GOT3 (cell line): ENCODE measurements at places on chromosomes 5 and 9.

- DNase-seq, result no peak
These were observed 4.6 kb upstream of the SUSD3 start for GRCh38 chr9:93053781-93054331.

DNA sequence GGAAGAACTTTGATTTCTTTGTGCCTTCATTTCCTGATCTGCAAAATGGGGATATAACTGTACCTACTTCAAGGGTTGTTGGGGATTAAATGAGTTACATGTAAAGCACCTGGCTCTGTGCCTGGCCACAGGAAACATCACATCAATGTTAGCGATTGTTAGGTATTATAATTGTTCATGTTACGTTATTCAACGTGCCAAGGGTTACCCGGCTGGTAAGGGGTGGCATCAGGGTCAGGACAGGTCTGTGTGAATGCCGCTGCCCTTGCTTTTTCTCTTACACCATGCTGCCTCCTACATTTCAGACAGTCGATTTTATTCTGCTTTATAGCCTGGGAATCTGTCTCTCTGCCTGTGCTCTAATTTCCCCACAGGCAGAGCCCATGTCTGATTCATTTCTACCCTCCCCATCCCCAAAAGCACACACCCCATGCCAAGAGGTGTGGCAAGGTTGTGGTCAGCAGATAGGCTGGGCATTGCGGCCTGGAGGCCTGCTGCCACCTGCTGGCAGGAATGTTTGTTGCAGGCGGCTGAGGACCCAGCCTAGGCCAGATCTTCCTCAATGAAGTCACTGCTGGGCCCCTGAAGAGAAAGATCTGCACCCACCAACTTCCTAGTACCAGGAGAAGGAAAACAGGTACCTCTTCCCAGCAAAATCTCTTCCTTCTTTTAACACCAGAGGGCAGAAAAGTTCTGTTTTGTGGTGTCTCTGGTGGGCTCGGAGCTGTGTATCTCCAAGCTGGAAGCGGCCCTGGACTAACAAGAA, 5.3 kb downstream of the ANKS6 start:
- DNase-seq, result peak; percentile 31

DNA sequence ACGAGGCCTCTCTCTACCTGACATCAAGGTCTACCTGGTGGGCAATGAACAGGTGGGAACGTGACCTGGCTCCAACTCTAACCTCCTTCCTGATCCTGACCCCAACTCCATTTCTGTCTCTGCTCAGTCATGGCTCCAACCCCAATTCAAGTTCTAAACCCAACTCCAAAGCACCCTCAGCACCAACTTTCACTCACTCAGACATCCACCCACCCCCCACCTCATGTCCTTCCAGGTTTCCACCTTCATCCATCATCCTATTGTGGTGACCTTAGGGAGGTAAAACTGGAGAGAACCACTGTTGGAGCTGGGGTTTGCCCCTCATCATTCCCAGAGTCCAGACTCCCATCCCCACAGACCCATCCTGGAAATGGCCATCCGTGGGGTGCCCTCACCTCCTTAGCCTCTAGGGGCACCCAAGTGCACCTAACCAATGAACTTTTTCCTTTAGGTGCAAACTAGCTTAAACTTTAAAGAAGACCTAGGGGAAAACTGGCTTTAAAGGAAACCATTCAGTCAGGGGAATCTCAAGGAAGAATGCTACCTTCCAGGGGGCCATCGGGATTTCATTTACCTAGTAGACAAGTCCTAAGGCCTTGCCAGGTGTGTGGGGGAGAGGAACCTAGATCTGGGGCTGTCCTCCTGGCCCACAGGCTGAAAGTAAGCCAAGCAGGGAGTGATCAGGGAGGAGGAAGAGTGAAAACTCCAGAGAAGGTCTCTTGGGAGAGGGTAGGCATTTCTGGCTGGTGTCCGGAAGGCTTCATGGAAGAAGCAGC, 11.3 kb downstream of the RGS14 start:
- no peak for DNase-seq

DNA sequence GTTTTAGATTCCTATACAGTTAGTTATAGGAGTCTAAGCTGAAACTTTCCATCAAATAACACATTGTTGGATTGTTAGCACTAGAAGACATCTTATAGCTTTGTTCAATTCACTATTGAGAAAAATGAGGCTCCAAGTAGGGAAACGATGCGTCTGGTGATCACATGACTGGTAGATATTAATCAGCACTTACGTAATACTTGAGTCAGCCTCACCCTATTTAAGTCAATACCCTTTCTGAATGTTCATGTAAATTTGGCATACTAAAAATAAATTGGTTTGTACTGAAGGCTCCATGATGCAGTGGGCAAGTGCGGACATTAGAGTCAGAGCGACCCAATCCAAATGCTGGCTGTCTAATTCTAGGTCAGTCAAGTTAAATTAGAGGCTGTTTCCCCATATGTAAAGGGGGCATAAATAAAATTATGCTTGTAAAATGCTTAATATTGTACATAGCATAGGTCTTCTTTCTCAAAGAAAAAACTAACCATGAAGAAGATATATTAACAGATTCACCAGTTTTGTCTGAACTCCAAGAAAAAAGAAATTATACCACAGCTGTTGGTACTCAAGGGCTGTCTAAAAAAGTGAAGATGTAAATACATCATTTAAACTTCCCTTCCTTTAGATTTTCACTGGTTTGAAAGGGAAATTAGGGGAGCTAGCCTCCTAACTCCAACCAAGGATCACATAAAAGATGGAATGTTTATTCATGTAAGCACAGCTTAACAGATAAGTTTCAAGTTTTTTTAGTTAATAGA, 406.6 kb upstream of the TLE4 start:
- DNase-seq, result no peak

DNA sequence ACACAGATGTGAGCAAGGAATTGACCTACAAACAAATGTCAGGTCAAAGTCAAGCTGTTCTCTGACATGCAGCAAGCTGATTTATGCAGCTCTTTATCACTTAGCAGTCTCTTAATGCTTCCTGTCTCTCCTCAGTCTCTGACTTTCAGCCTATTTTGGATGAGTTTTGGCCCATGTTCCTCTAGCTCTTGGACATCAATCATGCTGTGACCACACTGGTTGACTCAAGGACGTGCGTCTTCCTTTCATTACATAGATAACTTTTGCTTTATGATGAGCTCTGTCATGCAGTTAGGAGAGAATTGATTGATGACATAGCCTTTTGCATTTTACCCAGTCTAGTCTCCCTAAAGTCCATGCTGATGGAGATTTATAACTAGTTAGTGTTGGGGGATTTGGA, 9.4 kb upstream of the REEP5 start:
- DNase-seq, result no peak

- DNase-seq, result no peak
These were observed 64.9 kb upstream of the ZSWIM6 start for GRCh38 chr5:61267116-61267515.

DNA sequence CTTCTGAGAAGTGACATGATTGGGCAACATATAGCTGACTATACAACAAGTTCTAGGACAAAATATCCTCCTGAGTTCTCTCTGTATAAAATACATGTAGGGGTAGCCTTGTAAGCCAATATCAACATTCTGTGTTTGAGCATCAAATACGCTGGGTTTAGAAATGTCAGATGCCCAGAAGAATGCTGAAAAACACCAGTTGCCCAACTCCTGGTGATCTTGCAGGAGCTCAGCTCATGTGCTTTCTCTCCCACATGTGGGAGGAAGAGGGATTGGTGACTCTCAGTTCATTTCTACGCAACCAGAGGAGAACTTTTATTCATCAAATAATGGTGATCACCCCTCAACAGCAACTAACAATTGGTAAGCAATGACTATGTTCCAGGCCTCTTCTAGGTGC, 810.9 kb upstream of the ACO1 start:
- no peak for DNase-seq

DNA sequence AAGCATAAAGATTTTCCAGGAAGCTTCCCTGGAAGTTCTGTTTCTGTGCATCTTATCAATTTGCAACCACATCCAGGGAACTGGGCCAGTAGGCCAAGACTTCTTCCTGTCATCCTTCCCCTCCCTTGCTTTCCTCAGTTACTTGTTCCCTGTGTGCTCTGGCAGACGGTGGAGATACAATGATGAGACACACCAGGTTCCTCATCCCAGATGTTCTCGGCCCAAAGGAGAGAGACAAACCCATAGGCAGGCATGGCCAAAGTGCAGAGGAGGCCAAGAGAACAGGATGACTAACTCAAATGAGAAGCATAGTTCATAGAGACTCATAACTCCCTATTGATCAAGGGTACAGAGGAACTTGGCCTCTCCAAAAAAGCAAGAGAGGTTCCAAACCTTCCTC, 652.6 kb downstream of the CCDC171 start:
- DNase-seq, result no peak

DNA sequence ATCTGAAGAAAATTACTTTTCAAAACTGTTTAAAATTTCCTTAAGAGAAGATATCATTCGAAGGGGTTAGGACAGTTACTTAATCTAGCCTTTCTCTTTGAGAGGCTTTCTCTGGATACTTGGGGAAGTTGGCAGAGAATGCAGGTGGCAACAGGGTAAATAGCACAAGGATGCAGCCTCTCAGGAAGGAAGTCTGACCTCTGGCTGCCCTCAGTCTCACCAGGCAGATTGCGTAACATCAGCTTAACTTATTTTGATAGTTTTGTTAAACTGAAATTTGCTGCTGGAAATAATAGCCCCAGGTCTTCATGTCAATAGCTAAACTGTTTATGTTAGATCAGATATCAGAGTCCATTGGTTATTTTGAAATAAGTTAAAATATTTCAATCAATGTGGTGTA, 20.4 kb downstream of the CCDC192 start:
- no peak for DNase-seq

DNA sequence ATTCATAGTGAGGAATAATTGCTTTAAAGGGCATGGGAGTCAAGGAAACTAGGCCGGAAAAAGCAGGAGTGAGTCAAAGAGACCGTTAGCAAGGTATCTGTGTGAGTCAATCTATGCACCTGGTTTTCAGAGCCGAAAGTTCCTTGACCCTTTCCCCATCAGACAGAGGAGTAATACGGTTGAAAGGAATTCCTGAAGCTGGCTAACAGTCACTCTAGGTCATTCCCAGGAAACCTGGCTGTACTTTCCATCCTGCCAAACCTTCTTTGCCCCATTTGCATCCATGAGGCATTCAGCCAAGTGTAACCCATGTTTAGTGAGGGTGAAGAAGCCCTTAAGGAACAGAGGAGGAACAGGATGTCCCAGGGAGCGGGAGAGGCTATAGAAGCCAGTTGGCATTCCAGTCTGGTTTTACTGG, 16.2 kb downstream of the RBM18 start:
- DNase-seq, result no peak

- DNase-seq, result no peak
These were observed 4.5 kb downstream of the CAMK4 start for GRCh38 chr5:111228520-111229220.

- DNase-seq, result no peak
These were observed 62.8 kb downstream of the CDC14B start for GRCh38 chr9:96556701-96557461.

DNA sequence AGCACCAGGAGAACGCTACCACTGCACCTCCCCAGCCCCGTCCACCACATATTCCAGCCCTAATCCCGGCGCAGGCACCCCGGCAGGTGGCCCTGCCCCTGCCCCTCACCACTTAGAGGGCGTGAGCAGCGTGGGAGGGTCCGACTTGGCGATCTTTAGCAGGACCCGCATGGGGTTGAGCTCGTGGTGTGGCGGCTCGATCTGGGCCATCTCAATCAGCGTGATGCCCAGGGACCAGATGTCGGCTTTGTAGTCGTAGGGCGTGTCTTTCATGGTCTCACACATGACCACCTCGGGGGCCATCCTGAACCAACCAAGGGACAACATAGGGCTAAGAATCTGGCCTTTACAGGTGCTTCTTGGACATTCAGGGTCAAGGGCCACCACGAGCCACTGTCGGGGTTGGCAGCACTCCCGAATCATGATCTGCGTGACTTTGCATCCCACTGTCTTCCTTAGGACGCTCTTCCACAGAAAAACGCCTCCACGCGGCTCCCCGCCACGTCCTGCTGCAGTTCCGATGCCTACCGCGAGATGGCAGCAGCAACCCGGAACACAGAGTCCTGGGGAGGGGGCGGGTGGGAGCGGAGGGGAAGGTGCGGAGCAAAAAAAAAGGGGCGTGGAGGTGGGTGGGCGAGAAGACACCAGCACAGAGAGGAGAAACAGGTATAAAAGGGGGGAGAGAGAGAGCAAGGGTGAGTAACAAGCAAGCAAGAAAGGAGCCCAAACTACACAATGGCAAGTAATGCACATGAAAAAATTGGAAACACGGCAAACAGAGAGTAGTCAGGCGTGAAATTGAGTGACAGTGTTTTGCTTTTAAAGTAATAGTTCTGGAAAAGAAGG, 81.3 kb downstream of the STK10 start:
- DNase-seq, result no peak

DNA sequence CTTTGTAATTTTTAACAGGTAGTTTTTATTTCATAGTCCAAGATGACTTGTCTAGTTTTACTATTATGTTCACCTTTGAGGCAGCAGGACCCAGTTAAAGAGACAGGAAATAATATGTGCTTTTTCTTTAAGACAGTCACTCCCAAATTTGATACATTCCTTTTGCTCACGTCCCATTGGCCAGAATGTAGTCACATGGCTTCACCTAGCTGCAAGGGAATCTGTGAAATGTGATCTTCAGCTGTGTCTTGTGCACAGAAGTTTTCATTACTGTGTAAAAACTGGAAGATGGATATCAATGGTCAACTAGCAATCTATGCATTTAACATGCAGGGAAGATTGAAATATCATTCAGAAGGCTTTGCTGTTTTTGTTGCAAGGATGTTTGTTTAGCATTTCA, 41.1 kb downstream of the XRCC4 start:
- DNase-seq, result no peak

- DNase-seq, result no peak
These were observed 174.5 kb upstream of the SLC12A2 start for GRCh38 chr5:127909066-127909465.

- no peak for DNase-seq
These were observed 12.4 kb downstream of the TLX3 start for GRCh38 chr5:171321447-171321846.

DNA sequence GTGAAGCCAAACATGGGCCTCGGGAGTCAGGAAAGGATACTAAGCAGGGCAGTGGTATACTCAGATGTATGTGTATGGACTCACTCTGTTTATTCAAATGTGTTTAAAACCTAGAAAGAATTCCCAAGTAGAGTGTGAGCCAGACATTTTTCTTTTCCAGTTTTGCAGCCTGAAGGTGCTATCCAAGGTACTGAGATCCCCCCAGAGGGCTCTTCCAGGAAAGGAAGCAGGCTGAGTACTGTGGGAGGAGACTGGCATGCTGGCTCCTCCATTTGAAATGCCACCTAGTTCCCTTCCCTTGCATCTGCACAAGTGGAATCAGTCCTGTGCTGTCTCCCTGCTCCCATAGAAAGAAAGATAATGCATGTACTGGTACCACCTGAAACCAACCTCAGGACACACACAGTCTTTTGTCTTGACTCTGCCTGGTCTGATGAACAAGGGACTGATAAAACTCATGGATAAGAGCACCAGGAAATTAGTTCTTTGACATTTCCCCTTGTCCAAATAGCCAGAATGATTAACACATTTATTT, 85.9 kb downstream of the HRH2 start:
- no peak for DNase-seq

GRCh38 chr5:68000805-68001204, 214.8 kb upstream of the PIK3R1 start:
- DNase-seq, result no peak

GRCh38 chr9:34157318-34157717, 21.5 kb upstream of the UBAP1 start:
- DNase-seq, result no peak

- DNase-seq, result no peak
These were observed 49.6 kb downstream of the EPB41L4B start for GRCh38 chr9:109270971-109271925.
